ENCODE measurements at places on chromosomes 13 and 19.

GRCh38 chr13:43089912-43090498 is 66.6 kb downstream of the DNAJC15 start:
- DNase-seq = no peak

- DNase-seq = no peak
These were observed 30.7 kb downstream of the CEACAM1 start for GRCh38 chr19:42497492-42498168.

GRCh38 chr13:40941581-40941980 is 77.5 kb downstream of the ELF1 start:
- no peak for DNase-seq

DNA sequence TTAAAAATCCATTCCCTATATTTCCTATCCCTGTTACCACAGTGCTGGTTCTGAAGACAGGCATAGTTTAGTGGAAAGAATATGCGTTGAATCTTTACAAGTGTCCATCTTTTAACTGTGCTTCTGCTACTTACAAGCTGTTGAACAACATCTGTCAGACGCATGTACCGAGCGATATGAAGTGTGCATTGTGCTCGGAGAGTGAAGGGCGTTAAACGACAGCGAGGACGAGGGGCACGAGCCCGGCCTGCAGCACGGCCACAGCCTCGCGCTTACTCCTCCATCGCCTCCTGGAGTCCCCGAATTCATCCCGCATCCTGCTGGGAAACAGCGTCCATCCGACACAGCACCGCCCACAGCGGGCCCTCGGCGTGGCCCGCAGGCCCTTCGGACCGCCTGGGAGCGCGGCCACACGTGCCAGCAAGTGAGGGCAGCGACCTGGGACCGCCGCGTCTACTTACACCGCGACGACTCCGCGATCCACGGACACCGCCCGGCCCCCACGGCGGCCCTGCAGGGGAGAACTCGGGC is 514 bp downstream of the PCID2 start:
- DNase-seq = no peak

GRCh38 chr13:26112843-26113242 is 61.0 kb upstream of the SHISA2 start:
- DNase-seq = no peak

- no peak for DNase-seq
These were observed 642.3 kb upstream of the SLITRK1 start for GRCh38 chr13:84524586-84524985.

DNA sequence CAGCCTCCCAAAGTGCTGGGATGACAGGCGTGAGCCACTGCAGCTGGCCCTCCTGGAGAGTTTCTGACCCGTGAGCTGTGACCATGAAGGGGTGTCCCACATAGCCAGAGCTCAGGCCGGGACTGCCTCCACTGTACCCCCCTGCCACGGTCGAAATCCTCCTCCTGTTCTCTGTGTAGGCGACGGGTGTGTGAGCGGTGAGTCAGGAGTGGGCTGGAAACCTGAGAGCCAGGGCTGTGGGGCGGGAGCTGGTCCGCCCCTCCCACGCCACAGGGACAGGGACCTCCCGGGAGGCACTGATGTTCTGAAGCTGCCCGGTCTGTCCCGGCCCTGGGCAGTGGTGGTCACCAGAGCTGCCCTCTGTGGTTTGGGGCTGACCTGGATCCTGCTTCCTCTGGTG is 3.9 kb downstream of the WDR18 start:
- no peak for DNase-seq

- no peak for DNase-seq
These were observed 13.0 kb upstream of the SLC35E1 start for GRCh38 chr19:16585094-16585801.

- no peak for DNase-seq
These were observed 118.4 kb downstream of the RAB20 start for GRCh38 chr13:110442930-110443621.

- DNase-seq = no peak
These were observed 542.3 kb upstream of the ATXN8OS start for GRCh38 chr13:69565334-69565733.

- no peak for DNase-seq
These were observed 2.3 kb downstream of the IER2 start for GRCh38 chr19:13152356-13152973.

- no peak for DNase-seq
These were observed 935 bp downstream of the CRB3 start for GRCh38 chr19:6465006-6465405.

DNA sequence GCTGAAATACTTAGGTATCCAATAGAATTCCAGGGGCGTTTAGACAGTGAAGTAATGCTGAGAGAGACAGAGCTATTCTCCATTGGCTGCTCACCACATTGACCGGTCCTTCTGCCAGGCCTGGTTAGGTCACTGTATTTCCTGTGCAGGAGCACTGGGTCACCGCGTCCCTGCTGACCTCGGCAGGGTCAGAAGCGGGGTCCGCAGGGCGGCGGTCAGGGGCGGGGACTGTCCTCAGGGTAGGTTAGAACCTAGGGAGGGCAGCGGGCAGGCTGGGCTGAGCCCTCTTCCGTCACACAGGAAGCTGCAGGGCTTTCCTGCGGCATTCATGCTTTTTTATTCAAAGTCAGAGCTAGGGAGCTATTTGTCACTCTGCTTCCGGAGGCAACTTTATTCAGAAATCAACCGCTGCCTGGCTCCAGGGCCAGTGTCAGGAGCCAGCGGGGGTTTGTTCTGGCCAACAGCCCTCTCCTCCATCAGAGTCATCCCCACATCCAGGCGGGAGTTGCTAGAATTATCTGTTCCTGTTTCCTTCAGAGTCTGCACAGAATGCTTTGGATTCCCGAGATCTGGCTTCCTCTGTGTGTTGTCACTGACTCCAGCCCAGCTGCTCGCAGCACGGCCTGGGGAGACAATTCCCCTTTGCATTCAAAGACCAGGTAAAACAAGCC is 81.2 kb upstream of the WASF3 start:
- DNase-seq = no peak

GRCh38 chr13:36102721-36103120 is 28.5 kb downstream of the DCLK1 start:
- DNase-seq = no peak

DNA sequence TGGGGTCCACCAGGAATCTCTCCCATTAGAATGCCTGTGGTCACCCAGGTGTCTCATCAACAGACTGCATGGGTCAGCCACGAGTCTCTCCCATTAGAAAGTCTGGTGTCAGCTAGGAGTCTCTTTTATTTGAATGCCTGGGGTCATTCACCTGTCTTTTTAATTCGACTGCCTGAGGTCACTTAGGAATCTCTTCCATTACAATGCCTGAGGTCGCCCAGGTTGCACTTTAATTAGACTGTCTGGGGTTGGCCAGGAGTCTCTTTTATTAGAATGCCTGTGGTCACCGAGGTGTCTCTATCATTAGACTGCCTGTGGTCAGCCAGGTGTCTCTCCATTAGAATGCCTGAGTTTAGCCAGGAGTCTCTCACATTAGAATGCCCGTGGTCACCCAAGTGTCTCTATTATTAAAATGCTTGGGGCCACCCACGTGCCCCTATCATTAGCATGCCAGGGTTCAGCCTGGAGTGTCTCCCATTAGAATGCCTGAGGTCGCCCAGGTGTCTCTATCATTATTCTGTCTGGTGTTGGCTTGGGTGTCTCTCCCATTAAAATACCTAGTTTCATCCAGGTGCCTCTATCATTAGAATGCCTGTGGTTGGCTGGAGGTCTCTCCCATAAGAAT is 1474.3 kb downstream of the UQCRFS1 start:
- no peak for DNase-seq

DNA sequence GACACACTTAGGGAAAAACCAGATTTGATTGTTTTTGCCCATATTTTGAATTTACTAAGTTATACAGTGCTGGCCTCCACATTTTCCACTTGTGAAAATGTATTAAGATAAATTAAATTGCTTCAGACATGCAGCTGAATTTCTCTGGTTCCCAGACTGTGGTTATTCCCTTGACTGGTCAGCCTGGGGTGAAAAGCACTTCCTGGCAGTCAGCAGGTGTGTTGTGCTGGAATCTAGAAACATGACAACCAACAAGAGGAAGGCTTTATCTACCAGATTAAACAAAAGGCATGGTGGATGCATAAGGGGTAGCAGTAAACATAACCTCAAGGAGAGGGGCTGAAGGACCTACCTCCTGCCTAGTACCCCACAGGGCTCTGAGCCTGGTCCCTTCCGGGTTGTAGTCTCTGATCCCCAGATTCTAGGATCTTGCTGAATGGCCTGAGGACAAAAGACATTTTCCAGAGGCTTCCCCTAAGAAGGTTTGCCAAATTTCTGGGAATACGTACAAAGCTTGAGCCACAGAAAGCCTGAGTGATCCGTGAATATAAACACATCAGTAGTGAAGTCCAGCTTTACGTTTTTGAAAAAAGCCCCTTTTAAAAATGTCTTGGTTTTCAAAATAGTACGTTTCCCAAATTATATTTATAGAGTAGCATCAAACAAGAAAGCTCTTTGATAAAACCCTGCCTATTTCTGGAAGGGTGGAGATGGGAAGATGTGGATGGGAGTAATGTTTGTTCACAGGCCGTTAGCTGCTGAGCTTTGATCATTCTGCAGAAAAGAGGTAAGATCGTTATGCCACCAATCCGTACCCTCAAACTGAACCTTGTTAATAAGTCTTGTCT is 133.4 kb downstream of the LACC1 start:
- DNase-seq = no peak

DNA sequence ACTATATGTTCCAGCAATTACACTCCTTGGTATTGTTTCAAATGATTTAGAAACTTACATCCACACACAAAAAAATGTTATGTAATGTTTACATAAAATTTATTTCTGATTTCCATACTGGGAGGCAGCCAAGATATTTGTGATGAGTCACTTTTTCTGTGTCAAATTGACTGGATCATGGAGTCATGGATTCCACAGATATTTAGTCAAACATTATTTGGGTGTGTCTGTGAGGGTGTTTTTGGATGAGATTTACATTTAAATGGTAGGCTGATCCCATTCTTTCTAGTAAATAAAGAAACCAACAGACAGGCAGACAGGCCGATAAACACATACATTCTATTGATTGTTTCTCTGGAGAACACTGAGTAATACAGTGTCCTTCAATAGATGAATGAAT is 562.8 kb downstream of the SLITRK6 start:
- no peak for DNase-seq

- DNase-seq = no peak
These were observed 43.9 kb upstream of the MAP3K10 start for GRCh38 chr19:40147338-40147692.

DNA sequence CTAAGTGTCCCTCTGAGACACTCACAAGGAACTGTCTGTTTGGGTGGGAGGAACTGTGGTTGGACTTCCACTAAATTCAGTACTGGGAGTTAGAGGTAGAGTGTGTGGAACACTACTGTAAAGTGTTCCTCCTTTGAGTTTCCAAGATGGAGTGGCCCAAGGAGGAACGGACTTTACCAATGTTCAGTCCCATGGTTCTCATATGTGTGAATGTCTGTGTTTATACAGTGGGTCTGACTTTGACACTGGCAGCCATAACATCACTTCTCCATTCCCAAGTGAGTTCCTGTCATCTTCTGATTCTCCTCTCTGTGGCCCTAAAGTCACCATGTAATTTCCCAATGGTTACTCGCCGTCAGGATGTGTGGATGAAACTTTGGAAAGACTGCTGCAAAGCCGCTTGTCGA is 136.8 kb upstream of the SERP2 start:
- DNase-seq = no peak

GRCh38 chr13:75442736-75443234 is 39.2 kb downstream of the TBC1D4 start:
- no peak for DNase-seq

DNA sequence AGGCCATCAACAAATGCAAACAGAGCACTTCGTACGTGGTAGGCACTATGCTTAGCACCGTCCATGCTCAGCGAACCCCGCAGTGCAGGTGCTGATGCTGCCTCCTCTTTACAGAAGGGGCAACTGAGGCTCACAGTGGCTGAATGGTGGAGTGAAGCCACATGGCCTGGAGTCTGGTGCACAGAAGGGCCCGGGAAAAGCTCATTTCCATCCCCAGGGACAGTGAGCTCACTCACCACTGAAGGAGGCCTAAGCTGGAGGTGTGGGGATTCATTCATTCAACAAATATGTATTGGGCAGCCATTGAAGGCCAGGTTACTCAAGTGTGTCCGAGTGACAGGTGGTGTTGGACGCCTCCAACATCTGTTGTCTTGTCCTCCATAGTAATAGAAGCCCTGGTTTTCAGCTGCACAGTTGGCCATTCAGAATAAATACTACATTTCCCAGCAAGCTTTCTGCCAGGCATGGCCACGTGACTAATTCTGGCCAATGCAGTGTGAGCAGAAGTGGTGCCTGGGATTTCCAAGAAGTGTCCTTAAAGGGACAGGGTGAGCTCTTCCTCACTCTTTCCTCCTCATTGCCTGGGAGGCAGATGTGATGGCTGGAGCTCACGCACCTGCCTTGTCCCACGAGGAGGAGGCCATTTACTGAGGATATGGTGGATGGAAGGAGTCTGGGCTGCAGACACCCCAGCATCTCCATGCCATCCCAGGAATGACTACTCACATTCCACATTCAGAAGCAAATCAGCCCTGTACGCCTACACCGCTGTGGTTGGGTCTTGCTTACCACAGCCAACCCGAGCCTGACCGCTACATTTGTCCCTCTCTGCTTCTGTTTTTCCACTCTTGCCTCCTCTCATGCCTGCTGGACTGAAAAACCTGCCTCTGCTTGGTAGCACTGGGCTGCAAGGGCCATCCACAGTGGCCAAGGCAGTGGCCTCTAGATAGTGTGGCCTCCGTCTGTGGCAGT is 2.3 kb upstream of the ZNRF4 start:
- no peak for DNase-seq

- peak; percentile 89 for DNase-seq
These were observed 4.3 kb downstream of the FAAP24 start for GRCh38 chr19:32976223-32976805.

- DNase-seq = peak; percentile 90
These were observed at the start of gene ZNF708 for GRCh38 chr19:21328885-21329605. Gene ZNF708, minus strand, starts transcription at chr19:21329410. Its CDS starts 198 bp downstream, at chr19:21329212.

DNA sequence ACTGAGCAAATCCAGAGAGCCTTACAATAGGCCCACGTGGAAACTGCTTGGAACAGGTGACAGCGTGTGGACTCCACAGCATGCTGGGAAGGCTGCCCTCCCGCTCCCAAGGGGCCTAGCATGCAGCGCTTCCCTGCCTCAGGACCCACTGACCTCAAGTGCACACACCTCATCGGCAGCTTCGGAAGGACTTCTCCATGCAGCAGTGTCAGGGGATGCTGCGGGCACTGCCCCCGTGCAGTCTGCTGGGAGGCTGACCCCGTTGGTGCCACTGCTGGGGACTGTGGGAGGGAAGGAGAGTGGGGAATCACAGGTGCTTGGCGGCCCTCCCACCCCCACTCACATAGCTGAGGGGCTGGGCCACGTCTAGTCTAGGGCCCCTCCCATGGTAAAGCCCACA is 17.2 kb downstream of the CAPS start:
- DNase-seq = no peak

- DNase-seq = no peak
These were observed 126.3 kb upstream of the SLC7A1 start for GRCh38 chr13:29721766-29722165.

GRCh38 chr19:18440415-18440877 is 2.5 kb upstream of the ISYNA1 start:
- no peak for DNase-seq

DNA sequence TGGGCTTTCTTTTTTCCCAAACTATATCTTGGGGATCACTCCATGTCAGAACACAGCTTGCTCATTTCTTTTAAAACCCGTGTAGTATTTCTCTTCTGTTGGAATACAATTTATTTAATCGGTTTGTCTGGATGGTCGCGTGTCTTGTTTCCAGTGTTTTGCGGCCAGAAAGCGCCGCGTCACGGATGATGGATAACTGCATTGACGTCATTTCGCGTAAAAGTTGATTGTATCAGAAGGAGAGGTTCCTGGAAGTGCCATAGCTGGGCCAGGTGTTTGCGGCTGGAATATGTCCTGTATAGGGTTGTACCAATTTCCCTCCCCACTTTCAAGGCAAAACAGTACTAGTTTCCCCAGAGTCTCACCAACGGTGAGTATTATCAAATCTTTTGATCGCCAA is 9.7 kb downstream of the ACTL9 start:
- DNase-seq = no peak
